ENCODE measurements at places on chromosomes 16 and 17.

- DNase-seq: no peak
These were observed 16.3 kb downstream of the MAPT start for GRCh38 chr17:45910667-45911066.

DNA sequence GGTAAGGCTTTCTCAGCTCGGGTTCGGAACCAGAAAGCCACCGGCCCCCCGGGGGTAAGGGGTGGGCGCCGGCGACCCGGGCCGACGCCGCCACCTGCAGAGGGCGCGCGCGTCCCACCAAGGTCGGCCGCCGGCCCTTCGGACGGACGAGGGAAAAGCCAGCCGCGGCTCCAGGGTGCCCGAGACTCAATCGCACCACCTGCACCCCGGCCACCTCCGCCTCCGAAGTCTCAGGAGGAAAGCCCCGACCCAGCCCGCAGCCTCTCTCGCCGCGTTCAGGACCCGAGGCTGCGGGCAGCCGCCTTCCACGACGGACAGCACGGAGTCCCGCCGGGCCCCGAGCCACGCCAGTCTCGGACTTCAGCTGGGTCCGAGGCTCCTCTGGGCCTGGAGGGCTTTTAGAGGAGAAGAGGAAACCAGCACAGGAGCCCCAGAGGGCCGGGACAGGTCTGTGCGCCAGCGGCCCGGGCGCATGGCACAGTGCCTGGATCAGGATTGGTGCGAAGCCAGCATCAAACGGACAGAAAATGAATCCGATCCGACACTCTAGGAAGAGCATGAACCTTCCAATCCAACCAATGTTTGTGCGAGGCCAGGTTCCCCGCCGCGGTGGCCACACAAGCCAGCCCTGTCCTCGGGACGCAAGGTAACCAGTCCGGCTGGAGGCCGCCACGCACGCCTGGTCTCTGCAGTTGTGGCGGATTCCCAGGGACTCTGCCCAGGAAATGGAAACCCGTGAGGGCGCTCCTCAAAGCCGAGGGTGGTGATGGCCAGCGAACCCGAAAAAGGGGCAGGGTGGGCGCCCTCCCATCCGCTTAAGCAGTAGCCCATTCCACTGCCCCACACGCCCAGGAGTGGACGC, 6.7 kb downstream of the CBX8 start:
- DNase-seq: peak; percentile 69

DNA sequence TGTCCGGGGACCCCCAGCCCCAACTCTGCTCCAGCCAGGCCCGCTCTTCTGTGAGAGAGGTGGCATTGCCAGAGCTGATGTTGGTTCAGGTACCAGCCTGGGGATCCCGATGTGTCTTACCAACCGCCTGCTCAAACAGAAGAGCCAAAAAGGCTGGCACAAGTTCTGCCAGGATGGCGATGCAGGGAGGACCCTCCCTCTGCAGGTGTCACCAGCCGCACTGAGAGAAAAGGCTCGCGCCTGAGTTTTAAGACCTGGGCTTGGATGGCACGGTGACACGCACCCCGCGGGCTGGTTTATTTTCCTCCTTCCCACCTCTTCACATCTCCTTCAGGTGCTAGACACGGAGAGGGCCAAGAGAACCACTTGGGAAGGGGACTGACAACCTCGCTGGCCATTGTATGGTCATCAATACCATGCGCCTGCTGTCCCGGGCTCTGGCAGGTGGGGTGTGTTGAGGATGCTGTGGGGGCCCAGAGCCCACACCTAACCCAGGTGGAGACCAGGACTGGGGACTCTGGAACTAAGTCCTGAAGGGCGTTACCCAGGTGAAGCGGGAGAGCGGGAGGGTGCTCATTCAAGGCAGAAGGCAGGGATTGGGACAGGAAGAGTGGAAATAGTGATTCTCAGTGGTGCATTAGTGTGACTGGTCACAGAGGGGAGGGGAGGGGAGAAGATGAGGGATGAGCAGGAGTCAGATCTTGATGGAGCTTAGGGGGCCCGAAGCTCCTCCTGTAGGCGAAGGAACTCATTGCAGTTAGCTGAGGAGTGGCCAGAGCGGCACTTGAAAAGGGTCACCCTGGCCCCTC, 16.3 kb downstream of the FOXJ1 start:
- peak; percentile 37 for DNase-seq

DNA sequence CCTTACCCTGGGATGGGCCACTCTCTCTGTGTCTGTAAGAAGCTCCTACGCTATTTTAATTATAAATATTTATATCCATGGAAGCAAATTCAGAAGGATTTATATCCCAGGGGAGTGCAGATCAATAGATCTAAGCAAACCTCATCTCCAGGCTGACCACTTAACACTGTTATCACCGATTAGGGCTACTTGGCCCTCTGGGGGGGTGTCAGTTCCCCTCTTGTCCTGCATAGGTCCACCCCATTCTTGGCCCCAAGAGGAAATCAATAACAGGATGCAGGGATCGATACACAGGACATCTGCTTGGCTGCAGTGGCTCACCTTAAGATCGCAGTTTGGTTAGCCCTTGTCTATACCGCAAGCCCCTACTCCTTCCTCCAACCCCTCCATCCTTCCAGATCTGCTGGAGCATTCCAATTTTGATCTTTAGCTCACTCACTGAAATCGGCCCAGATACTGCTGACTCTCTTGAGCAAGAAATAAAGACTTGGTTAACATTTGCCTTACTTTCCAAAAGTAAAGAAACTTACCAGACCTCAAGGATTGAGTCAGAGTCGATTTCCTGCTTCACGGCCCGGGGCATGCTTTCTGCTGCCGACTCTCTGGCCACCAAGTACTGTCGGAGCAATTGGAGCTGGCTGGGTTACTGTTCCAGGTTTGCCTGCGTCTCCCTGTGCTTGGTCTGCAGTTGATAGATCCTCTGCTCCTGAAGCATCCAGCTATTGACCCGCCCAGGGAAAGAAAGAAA, 112.3 kb upstream of the PMFBP1 start:
- DNase-seq: no peak

GRCh38 chr16:49284962-49285361, 3.3 kb upstream of the CBLN1 start:
- DNase-seq: no peak

DNA sequence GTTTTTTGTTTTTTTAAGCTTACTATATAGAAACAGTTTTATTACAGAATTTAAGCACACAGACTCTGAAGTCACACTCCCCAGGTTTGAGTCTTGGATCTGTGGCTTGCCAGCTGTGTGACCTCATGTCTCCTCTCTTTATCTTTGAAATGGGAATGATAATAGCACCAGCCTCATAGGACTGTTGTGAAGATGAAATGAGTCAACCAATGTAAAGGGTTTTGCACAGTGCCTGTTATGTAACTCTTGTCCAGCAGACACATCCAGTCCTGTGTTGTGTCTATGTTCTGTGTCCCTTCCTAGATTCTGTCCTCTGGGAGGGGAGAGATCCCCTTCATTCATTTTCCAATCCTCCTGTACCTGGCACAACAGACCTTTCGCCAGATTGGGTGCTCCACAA, 3.1 kb upstream of the CPD start:
- peak; percentile 17 for DNase-seq

- no peak for DNase-seq
These were observed 58.1 kb upstream of the NLK start for GRCh38 chr17:27984404-27984803.

Measured in erythroblast (primary cell).